ENCODE measurements at places on chromosomes 5 and 9.

DNA sequence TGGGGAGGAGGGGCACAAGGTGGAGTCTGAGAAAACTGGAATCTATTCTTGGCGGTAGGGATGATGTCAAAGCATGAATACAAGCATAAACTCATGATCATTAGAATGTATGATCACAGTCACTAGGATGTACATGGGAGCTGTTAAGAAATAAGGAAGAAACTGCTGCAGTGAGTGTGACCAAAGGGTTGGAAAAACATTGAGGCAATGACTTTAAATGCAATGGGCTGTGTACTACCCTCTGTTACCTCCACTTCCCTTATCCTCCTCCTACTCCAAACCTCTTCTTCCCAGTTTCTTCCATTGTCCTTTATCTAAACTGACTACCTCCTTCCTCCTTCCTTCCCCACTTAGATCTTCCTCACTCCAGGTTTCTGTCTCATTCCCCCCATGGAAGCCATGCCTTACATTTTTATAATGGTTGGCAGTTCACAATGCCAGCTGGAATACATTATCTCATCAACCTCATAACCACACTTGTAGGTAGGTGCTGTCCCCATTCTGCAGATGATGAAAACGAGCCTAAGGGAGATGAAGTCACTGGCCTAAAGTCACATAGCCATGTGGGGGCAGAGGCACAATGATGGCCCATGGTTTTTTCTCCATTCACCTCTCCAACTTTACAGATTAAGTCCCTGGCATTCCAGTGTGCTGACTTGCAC lies 21.9 kb upstream of the TNFSF15 start:
- peak; percentile 46 for DNase-seq

DNA sequence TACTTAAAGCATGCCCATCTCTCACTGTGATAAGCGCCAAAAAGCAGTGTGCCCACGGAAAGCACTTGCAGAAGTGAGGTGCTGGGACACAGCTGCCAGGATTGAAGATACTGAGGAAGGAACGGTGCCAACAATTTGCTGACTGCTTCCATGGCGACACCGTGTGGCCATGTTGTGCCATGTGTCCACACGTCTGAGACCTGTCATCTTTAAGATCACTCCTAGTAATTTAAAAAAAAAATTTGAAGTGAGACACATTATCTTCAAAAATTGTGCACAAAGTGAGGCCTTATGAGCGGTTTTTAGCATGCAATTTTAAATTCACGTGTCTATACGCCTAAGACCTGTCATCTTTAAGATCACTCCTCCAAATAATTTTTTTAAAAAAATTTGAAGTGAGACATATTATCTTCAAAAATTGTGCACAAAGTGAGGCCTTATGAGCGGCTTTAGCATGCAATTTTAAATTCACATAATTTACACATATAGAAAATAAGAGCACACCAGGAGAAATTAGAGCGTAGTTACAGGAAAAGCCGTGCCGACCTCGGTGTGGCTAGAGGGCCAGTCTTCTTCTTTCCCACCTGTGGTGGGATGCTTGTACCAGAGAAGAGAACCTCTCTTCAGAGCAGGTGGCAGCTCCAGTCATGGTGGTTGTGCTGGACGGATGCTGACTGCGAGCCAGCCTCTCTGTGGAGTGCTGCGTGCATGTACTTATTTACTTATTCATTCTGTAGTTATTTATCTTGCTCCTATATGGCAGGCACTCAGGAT lies 21.4 kb upstream of the FLT4 start:
- DNase-seq = peak; percentile 51

- DNase-seq = no peak
Observed at GRCh38 chr5:169895926-169896325, 84.4 kb downstream of the INSYN2B start.

- peak; percentile 45 for DNase-seq
Observed at GRCh38 chr9:121992571-121993212, 100.4 kb downstream of the TTLL11 start.

DNA sequence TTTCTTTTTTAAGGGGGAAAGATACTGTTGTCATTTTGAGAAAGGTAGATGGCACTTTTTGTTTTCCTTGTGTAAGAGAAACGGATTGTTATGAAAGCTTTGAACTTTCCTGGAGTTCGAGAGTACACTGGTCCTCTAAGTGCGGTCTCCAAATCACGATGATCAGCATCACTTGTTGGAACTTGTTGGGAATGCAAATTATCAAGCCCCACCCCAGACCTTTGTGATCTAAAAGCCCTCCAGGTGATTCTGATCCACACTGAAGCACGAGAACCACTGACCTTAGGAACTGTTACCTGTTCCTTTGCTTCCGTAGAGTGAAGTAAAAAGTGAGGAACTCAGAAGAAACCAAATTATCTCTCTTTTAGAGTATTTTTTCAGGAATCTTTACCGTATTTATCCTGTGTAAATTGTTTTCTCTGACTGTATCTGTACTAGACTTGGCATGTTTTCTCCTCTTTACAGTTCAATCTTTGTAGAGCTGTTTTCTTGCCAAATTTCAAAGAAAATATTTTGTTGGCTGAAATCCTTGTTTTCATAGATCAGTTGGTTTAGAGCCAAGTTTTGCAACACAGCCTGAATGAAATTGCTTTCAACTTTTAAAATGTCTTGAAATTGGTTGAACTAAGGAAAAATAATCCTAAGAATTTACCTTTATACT lies 4.0 kb downstream of the MAT2B start:
- no peak for DNase-seq

DNA sequence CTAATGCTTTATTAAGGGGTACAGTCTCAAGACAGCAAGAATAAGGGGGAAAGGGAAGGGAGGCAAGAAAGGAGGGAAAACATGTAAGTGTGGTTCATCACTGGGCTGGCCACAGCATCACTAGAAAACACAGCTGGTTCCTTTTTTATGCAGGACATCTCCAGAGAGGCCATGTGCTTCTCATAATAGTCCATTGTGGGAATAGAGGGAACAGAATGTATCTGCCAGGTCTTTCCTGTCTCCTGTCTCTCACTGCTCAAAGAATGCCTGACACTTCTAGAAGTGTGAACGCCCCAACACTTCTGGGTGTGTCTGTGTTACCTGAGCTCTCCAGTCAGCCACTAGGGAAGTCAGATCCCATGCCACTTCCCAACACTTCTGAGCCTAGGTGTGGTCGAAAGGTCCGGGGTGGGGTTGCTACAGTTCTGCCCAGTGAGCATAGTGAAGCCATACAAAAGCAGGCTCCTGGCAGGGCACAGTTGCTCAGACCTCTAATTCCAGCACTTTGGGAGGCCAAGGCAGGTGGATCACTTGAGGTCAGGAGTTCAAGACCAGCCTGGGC lies 255.6 kb upstream of the SLC30A5 start:
- DNase-seq = no peak
